SK-N-MC (cell line): ENCODE measurements at places on chromosomes 13 and 19.

- no peak for DNase-seq
These were observed 44.0 kb downstream of the PHF11 start for GRCh38 chr13:49539746-49540145.

DNA sequence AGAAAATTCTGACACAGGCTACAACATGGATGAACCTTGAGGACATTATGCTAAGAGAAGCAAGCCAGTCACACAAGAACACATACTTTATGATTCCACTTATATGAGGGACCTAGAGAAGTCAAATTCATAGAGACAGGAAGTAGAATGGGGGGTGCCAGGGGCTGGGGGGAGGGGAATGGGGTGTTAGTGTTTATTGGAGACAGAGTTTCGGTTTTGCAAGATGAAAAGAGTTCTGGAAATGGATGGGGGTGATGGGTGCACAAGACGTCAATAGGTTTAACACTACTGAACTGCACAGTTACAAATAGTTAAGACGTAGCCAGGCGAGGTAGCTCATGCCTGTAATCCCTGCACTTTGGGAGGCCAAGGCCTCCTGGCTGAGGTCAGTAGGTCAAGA is 3.5 kb upstream of the ZNF787 start:
- no peak for DNase-seq

GRCh38 chr13:64505336-64505910 is 2724.7 kb downstream of the PCDH9 start:
- no peak for DNase-seq

DNA sequence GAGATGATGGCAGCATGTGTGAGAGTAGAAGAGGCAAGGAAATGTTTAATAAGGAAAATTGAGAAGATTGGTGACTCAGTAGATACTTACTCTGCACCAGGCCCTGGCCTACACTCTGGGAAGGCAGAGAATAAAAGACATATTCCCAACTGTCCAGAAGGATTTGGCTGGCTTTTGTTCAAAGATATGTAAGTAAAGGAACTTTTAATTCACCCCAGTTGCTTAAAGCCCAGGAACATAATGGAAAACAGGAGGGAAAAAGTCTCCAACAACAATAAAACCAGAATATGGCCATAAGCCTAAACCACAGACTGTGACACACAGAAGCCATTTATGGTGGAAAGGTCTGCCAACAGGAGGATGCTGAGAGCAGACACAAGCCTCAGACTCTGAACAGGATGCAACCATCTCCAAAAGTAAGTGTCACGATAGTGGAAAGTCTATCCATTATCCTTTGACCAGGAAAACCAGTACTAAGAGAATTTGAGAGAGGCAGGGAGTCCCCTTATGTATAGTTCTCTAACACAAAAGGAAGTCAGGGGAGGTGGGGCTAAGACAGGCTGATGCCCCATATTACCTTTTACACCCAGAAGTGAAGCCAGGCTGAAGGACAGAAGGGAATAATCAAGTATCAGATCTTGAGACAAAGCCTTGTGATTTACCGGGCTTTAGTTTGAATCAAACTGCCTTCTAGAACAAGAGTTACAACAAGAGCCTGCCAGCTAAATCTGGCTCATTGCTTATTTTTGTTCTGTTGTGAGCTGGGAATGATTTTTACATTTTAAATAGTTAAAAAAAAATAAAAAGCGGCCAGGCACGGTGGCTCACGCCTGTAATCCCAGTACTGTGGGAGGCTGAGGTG is 169.5 kb upstream of the STARD13 start:
- no peak for DNase-seq

GRCh38 chr19:35458731-35459391 is 10.8 kb downstream of the FFAR2 start:
- no peak for DNase-seq

- no peak for DNase-seq
These were observed 16.3 kb downstream of the DOCK9 start for GRCh38 chr13:98961503-98962105.

- DNase-seq, result no peak
These were observed 142.3 kb upstream of the EDNRB start for GRCh38 chr13:78060966-78061365.

DNA sequence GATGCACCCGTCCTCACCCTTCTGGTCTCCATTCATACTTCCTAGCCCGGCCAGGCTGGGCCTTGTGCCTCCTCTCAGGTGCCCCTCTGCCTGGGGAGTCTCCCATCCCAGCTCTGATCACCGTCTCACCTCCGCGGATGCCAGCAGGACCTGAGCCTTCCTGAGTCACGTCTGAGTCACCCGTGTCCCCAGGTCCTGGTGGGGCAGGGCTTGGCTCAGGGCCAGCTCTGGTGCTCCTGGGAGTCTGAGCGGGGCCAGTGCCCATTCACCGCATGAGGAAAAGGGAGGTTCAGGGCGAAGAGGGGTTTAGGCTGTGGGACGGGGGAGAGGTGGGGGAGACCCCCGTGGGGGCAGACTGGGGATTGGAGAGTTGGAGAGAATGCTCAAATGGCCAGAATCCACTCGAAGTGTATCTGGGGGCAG is 593 bp downstream of the ATP8B3 start:
- DNase-seq, result no peak

DNA sequence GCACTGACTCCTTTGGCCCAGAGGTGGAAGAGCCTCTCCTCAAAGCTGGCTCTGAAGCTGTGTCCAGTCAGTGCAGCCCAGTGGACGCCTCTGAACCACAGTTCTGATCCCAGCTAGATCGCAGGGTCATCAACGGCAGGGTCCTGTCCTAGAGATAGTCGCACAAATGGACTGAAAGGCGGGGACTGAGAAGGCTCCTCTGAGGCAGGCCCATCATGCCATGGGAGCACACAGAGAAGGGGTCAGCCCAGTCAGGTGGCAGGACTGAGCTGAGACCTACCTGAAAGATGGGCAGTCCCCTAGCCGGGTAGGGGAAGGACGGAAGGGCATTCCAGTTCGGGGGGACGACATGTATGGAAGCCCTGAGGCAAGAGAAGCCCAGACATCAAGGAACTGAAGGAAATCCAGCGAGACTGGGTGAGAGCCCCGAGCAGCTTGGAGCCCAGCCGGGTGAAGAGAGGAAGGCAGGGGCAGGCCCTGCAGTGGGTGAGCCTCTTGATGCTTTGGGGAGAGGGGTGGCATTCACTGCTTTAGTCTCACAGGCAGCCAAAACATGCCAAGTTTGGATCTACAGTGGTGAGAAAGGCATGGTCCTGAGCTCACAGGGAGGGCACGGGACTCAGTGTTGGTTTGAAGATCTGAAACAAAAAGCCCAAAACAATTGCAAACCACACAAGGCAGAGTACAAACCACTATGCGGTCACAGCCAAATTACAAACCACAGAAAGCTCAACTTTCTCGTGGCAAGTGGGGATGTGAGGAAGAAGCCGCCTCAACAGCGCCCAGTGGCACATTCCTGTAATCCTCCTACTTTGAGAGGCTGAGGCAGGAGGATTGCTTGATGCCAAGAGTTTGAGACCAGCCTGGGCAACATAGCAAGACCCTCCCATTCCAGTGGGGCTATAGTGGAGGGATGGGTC is 10.0 kb downstream of the CALM3 start:
- DNase-seq, result no peak

DNA sequence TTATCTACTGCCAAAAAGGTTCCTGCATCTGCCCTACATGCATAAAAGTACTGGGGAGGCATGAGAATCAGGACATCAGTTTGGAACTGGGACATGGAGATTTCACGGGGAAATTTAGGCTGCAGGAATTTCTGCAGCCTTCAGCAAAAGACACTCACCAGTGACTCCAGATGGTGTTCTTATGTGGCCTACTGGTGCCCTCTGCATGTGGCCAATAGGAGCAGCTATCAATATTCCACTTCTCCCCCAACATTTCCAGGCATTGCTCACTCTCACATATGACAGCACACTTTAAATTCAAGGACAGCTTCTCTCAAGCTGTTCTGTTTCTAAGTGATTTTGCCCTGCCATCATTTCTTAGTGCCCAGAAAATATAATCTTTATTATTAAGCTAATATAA is 570.5 kb upstream of the ARGLU1 start:
- DNase-seq, result no peak

GRCh38 chr13:68535329-68535728 is 1305.2 kb upstream of the PCDH9 start:
- DNase-seq, result no peak

- no peak for DNase-seq
These were observed 10.9 kb downstream of the GNA15 start for GRCh38 chr19:3146677-3147100.

DNA sequence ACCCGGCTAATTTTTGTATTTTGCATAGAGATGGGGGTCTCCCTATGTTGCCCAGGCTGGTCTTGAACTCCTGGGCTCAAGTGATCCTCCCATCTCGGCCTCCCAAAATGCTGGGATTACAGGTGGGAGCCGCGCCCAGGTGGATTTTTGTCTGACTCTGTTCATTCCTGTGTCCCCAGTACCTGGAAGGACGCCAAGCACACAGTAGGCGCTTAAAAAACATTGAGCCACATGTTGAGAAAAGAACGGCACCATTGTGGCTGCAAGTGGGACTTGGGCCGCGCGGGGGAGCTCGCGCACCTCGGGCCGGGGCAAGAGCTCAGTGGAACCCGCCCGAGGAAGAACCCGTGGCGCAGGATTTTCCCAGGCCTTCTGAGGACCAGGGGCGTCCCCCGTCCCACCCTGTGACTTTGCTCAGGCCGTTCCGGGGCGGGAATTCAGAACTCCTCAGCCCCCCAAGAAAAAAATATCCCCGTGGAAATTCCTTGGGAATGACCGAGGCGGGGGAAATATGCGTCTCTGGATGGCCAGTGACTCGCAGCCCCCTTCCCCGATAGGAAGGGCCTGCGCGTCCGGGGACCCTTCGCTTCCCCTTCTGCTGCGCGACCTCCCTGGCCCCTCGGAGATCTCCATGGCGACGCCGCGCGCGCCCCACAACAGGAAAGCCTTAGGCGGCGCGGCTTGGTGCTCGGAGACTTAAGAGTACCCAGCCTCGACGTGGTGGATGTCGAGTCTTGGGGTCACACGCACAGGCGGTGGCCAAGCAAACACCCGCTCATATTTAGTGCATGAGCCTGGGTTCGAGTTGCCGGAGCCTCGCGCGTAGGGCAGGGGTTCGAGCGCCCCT is 1.4 kb upstream of the ICAM1 start:
- no peak for DNase-seq

DNA sequence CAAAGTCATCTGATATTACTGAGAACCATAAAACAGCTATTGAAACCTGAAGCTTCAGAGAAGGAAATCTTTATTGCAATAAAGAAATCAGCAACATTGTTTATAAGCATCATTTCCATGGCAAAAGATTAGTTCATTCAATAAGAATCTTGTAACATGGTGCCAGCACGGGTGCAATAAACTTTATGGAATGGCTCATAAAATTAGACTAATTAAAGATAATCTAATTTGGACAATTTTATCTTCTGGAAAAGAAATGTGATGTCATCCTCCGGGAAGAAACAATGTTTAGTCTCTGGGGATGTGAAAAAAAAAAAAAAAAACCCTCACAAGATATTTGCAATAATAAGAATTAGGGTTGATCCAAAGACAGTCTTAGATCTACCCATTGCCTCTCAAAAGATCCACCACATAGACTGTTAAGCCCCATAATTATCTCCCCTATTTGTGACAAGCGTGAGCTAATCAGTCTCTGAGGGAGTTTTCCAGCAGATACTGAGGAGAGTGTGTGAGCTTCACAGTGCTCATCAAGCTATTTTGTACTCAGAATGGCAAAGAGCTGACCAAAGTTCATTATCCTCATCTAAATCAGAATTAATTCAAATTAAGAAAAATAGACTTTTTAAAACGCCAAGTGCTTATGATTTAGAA is 297.0 kb upstream of the EDNRB start:
- DNase-seq, result no peak

DNA sequence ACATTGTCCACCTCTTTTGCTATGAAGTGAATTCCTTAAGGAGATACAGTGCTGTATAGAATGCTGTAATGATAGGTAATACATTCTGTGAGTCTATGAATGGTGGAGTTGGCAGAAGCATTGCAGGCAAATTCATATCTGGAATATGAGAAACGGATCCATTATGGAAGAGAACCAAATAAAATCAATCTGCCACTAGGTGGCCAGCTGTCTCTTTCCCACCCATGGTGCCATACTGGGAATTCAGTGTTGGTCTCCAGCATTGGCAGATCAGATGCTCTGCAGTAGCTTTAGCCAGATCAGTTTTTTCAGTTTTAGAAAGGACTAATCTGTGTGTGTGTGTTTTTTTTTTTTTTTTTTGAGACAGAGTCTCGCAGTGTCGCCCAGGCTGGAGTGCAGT is 27.6 kb downstream of the DNAJC3 start:
- DNase-seq, result no peak

DNA sequence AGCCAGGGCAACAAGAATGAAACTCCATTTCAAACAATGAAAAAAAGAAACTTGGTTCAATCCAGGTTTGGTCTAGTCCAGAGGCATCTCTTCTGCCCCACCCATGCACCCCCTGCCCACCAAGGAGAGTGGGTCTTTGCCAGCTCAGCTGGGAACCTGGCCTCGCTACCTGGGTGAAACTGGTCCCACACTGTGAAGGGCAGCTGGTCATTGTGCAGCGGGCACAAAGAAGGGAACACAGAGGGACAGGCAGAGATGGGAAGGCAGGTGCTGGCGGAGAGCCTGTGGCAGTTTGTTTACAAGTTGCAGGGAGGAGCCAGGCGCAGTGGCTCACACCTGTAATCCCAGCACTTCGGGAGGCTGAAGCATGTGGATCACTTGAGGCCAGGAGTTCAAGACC is 50.2 kb downstream of the CPAMD8 start:
- DNase-seq, result no peak

DNA sequence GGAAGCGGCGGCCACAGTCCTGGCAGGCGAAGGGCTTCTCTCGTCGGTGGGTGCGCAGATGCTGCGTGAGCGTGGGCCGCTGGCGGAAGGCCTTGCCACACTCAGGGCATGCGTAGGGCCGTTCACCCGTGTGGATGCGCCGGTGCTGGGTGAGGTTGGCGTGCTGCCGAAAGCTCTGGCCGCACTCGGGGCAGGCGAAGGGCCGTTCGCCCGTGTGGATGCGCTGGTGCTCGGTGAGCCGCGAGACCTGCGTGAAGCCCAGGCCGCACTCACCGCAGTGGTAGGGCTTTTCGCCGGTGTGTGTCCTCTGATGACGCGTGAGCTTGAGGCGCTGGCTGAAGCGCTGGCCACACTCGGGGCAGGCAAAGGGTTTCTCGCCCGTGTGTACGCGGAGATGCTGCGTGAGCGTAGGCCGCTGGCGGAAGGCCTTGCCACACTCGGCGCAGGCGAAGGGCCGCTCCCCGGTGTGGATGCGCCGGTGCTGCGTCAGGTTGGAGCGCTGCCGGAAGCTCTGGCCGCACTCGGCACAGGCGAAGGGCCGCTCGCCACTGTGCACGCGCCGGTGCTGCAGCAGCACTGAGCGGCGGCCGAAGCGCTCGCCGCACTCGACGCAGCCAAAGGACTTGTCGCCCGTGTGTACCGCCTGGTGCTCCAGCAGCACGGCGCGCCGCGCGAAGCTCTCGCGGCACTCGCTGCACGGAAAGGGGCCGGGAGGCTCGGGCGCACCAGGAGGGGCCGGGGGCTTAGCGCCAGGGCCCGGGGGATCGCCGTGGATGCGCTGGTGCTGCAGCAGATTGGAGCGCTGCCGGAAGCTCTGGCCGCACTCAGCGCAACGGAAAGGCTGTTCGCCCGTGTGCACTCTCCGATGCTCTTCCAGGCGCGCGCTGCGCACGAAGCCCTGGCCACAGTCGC is 4.0 kb upstream of the UBE2M start:
- no peak for DNase-seq
